ENCODE measurements at places on chromosomes 7 and 10. TPM values are rescaled to one million over a fixed set of nuclear protein-coding genes. Genes with fewer than 3 reads are reported as not detected.

NRAP gene
- total RNA-seq, result not detected

FAM237B gene
- total RNA-seq, result not detected

GRCh38 chr10:20870834-20871233 is 26.3 kb downstream of the NEBL start:
- no peak for DNase-seq

DNA sequence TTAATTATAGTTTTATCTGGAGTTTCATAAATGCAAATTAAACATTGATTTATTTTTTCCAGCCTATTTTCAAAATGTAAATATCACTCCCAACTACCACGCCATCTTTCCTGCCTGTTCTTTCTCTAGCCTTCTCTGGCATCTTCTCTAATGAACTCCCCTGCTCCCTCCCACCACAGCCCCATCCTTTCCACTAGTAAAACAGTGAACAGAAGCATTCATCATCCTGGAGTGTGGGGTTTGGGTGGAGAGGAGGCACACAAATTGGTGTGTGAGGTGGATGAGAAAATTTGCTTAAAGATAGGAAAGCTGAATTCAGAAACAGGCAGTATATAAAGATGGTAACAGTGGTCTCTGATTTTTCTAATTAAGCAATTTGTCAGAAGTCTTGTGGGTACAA is 479.4 kb downstream of the ARL4A start:
- DNase-seq, result no peak

- DNase-seq, result no peak
Observed at GRCh38 chr7:45703373-45703821, 129.2 kb downstream of the ADCY1 start.

GRCh38 chr7:44097064-44097932 is 6.8 kb upstream of the AEBP1 start:
- no peak for DNase-seq

- no peak for DNase-seq
Observed at GRCh38 chr7:81507221-81507620, 262.6 kb downstream of the HGF start.

DNA sequence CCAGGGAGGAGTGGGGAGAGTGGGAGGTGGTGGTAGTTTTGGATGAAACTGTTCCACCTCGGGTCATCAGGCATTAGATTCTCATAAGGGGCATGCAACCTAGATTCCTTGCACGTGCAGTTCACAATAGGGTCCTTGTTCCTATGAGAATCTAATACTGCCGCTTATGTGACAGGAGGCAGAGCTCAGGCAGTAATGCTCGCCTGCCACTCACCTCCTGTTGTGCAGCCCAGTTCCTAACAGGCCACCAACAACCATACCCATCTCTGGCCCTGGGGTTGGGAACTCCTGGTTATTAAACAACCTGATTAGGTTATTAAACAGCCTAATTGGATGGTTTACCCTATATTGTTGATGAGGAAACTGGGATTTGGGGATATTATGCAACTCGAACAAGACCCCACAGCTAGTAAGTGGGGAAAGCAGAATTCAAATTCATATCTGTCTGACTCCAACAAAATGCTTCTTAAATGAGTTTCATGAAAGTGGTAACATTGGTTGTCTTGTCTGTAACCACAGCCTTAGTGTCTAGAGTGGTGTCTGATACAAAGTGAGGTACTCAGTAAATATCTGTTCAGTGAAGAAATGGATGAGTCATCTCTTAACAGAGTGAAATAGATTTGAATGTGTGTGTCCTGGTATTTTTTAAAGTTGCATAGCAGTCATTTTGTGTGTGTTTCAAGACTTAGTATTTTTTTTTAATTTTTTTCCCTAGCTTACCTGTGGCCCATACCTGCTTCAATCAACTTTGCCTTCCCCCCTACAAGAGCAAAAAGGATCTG is 101.6 kb downstream of the HECTD2 start:
- no peak for DNase-seq

DNA sequence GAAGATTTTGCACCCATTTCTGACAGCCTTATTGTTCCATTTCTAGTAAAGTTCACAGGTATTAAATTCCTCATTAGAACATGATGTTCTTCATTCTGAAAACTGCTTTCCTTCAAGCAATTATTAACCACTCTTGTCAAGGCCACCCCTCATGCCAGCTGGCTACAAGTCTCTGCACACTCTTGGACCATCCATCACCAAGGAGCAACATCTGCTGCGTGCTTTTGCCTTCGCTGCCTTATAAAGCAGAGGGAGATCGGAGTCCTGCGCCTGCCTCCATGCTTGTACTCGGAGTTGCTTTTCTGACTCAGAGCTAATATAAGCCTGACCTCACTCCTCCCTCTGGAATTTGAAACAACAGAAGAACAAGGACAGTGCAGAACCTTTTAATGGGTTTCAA is 529.9 kb upstream of the DPP6 start:
- no peak for DNase-seq

GRCh38 chr10:124756156-124756903 is 12.2 kb upstream of the FAM53B start:
- no peak for DNase-seq

GRCh38 chr10:101776161-101776817 is 375 bp upstream of the FGF8 start:
- peak; percentile 14 for DNase-seq

- DNase-seq, result no peak
Observed at GRCh38 chr7:1408466-1408865, 50.8 kb downstream of the MICALL2 start.

DNA sequence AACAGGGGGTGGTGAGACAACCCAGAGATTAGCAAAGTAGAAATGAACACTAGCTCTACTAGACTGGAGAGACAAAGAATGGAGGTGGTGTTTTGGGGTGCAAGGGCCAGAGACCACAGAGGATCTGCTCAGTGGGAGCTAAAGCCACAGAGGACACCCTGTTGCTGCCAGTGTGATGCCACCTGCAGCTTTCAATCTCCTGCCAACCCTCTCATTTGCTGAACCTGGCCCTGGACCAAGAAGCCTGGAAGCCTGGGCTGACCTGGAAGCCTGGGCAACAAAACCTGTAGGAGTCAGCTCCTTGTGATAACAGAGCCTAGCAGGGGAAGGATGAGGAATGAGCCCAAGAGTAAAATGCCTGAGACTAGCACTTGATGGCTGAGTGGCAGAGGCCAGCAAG is 81.1 kb upstream of the ADO start:
- DNase-seq, result no peak

GRCh38 chr10:49149881-49150280 is 16.1 kb upstream of the FAM170B start:
- no peak for DNase-seq

DNA sequence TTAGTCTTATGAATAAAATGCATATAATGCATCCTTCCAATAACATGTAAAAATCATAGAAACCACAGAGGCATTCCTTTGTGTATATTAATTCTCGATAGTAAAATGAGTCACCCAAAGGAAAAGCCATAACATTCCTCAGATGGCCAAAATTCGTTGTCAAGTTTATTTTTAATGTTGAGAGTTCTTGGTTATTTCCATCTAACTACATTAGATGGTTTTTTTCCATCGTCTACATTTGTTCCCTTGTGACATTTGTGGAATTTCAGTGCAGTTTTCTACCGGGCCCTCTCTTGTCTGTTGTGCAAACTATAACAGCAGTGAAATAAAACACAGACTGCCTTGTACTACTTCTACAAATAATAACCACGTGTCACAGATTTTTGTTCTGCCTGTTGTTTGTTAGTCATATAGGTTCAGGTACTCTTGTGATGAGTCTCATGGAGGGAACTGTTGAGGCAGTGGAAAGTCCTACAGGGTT is 54.7 kb upstream of the CCAR1 start:
- DNase-seq, result no peak

GRCh38 chr7:9778367-9778766 is 1195.3 kb upstream of the PHF14 start:
- DNase-seq, result no peak

GRCh38 chr7:76403780-76404494 is 5.6 kb downstream of the SSC4D start:
- DNase-seq, result no peak

DNA sequence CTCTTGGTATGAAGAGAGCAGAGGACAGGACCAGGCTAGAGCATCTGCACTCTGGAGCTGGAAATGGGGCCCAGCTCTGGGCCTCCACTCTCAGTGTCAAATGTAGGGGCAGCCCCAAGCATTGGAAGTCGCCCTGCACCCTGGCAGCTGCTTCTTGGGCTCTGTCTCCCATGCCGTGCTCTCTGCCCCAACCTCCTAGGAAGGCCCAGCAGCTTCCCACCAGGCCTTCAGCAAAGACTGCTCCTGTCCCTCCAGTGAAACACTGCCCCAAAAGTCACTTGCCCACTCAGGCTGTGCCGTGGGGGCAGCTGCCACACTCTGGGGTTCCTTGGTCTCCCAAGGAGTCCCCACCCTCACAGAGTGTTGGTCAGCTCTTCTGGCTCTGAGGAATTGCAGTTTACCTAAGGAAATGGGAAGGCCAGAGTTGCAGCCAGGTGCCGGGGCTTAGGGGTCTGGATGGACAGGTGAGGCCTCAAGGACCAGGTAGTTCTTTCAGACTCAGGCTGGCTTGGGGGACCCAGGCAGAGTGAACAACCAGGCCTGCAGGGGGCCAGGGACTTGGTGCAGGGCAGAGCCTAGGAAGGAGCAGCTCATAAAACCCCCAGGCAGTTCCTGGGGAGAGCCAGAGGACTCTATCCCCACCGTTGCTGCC is 9.4 kb upstream of the OPN4 start:
- no peak for DNase-seq

DNA sequence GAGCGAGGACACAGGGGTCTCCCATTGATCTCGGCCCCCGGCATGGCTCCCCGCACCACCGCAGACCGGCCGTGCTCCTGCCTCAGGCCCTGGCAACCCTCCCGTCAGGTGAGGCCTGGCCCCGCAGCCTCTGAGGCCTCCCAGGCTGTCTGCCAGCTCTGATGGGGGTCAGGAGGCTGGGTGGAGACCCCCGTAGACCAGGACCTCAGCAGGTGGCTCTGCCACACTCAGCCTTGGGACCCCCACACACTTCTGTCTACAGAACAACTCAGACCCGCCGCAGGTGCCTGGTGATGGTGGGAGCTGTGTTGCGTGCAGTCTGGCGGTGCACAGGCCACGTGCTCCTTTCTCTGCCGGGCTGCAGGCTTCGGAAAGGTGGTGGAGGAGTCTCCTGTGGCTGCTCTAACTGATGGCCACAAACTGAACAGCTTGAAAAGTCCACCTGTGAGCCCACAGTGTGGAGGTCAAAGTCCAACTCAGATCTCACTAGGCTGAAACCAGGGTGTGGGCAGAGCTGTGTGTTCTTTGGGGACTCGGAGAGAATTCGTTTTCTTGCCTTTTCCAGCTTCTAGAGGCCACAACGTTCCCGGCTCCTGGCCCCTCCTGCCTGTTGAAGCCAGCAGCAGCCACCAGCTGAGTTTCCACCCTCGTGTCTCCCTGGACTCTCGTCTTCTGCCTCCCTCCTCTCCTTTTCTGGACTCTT is 62.5 kb downstream of the PWWP2B start:
- no peak for DNase-seq

DNA sequence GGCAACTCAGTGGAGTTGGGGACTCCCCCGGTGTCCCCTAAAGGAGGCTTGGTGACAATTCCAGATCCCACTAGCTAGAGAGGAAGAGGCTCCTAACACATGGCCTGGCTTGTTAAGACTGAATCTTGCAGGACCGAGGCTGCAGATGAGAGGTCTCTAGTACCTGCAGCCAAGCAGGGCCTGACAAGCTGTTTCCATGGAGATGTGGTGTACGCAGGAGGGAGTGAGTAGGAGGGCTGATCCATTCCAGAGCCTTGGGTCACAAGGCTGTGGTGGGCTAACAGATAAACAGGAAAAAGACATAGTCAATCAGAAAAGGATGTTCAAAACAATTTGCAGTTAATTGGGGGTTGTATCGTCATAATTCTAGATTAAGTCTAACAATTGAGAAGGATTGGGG is 77.3 kb upstream of the MKLN1 start:
- no peak for DNase-seq

GRCh38 chr7:143300959-143301935 is 13.1 kb downstream of the CASP2 start:
- no peak for DNase-seq
